ENCODE measurements at places on chromosomes 7 and 10.

DNA sequence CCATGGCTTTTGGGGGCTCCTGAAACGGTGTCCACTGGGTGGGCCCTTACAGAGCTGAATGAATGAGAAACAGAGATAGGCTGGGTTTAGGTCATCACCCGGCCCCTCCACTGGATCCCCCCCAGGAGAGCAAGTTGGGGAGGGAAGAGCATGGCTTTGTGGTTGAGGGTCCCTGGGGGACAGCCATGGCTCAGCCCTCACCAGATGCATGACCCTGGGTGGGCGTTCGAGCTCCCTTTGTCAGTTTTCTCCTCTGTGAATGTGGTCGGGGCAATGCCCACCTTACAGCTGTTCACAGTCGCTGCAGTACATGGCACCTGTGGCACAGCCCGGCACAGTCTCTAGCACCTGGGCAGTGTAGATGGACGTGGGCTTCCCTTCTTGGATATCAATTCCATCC is 40.6 kb upstream of the CXCL12 start:
- DNase-seq: no peak

- DNase-seq: no peak
Measured at GRCh38 chr7:101422356-101423195, 59.9 kb downstream of the COL26A1 start.

DNA sequence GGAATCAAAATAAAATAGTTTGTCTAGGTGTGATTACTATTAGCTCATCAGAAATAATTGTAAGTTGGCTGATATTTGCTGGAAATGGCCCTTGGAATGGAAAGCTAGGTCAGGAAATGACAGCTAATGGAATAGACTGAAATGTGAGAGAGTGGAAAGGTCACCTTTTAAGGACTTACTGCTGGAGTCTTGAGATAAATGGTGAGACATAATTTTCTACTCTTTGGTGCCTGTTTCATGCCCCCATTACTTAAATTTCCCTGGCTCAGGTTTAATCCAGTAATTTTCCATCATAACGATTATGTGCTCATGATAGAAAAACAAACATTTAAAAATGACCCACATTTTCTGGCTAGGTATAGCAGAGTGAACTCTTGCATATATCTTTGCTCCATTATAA is 123.6 kb downstream of the ADAM22 start:
- DNase-seq: no peak

DNA sequence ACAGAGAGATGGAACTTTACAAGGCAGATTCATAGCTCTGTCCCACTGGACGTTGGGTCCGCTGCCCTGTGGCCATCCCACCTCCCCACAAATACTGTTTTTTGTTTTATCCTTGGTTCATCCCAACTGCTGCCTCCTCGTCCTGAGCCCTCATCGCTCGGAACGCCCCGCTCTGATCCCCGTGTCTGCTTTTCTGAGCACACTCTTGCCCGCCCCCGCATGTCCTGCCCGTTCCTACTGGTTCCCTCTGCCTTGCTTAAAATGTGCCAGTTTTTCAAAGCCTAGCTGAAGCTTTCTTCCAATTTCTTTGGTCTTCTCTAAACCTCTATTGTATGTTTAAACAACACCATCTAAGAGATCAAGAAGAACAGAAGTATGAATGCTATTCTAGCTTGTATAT is 19.4 kb downstream of the RNF32 start:
- DNase-seq: no peak

GRCh38 chr10:24951201-24952142 is 934 bp downstream of the PRTFDC1 start:
- DNase-seq: no peak

DNA sequence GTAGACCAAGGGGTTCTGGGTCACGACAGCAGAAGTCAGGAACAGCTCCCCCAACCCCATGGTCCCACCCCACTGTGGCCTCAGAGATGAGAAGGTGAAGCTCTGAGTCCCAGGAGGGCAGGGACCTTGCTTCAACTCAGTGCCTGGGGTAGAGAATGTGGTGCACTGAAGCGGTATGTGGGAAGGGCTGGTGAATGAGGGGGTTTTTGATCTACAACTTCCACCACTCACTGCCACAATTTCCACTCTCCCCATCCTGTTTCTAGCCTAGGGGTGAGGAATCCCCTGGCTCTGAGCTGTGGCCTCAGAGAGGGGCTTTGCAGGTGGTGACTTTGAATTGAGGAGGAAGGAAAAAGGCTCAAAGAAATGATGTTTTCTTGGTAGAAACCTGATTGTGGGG is 44.9 kb upstream of the TOMM7 start:
- no peak for DNase-seq

DNA sequence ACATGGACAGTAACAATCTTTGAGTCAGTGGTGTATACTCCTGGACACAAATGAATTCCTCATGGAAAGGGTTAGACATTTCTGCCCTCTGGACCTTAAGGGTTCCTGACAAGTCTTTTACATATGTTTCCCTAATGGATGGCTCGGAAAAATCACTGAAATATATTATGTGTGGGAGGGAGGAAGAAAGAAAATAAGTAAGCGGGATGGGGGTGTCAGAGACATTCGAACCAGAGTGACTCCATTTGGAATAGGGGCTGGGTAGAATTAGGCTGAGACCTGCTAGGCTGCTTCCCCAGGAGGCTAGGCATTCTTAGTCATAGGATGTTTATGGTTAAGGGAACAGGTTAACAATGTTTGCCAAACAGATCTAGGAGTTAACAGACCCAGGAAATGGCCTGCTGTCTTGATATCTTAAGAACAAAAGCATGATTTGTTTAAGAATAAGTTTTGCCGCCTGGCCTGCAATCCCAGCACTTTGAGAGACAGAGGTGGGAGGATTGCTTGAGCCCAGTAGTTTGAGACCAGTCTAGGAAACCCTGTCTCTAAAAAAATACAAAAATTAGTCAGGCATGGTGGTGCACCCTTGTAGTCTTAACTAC is 1241.7 kb downstream of the TYW1 start:
- DNase-seq: no peak

DNA sequence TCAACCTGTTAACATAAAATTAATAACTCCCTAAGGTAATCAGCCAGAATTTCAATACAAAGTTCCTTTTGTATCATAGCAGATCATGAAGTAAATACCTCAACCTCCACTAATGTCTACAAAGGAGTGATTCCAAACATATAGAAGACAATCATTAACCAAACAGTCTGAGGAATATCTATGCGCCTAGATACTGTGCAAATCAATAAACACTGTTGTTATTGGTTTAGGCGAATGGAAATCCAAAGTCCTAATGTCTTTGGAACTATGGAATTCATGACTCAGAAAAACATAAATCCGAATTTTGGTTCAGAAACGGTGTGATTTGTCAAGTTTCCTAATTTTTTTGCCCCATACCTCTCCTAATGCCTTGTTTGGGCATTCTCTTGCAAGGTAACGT is 469.7 kb downstream of the PARD3 start:
- no peak for DNase-seq

- DNase-seq: no peak
Measured at GRCh38 chr10:35723059-35723458, 81.0 kb upstream of the FZD8 start.

DNA sequence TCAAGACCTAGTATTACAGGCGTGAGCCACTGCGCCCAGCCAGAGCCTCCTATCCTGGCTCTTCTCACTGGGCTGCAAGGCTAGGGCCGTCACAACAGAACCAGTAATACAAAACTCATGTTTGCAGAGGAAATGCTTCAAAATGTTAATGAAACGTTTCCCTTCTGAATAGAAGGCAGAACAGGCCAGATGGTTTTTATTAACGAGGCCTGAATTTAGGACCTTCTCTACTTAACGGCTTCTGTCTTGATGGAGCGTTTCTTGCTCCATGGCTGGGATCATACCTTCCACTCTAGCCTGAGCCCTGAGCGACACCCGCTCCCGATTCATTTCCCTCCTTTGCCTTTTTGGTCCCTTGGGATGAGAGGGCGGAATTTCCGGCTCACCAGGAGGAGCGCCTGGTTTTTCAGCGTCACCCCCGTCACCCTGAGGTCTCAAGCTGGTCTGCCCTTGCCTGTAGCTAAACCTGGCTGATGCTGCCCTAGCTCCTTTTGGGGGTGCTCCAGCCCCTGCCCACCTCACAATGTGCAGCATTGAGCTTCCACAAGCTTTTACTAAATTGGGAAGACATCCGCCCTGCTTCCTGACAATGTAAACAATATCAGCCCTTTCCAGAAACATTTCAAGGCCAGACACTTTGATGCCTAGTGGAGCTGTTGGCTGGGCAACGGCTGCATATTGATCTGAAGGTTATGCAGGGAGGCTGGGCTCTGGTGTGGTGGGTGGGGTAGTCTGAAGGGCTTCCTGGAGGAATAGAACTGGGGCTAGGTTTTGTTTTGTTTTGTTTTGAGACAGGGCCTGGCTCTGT is 5.2 kb downstream of the CLIP2 start:
- no peak for DNase-seq

- DNase-seq: no peak
Measured at GRCh38 chr7:127322832-127323493, 69.5 kb downstream of the ZNF800 start.

DNA sequence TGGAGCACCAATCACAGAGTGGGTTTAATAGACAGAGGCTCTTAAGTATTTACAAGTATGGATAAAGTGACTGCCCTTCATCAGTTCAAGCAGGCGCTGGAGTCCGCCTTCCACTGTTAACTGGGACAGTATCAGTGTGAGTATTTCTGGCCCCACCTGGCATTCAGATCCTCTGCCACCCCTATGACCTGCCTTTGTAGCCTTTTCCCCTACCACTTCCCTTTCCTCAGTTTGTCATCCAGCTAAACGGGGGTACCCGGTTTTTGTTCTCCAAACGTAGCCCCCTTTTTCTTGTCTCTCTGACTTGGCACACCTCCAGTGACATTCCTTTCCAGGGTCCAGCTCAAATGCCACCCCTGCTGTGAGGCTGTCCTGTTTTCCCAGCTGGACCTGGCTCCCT is 134.4 kb downstream of the SNX10 start:
- DNase-seq: no peak

DNA sequence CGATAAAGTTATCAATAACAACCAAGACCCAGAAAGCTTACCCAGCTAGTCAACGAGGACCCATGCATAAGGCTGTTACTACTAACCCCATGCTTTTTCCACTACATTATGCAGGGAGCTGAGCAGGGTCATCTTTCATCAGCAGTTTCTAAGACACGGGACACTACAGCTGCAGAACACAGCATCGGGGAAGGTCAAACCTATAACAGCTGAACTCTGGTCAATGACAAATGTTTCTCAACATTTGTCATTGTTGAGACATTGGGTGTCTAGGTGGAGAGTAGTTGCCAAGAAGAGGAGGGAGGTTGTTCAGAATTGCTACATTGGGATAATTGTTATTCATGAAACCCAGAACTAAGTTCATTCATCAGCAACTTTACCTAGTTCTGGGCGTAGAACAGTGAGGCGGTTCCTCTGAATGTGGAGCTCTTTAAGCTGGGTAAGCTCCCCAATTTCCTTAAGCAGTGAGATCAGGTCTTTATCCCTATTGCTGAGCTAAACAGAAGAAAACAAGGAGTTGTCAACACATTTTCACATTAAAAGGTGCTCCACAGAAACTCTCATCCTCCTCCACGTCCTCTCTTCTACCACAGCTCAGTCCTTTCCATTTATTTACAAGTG is 105.6 kb downstream of the ZNF22 start:
- no peak for DNase-seq

DNA sequence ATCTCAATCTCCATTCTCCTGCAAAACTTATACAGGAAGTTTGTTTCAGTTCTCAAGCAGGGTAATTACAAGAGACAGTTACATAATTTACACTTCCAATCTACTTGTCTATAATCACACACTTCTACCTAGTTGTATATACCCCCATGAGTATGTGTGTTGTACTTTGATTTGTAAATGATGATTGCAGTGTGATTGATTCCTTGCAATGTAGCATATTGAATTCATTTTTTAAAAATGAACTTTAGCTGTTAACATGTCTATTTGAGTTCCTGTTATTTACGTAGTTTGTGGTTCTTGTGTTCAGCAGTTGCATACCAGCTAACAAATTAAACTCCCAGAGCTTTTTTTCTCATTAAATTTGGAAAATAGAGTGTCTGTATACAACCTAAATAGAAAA is 102.5 kb upstream of the SAMD8 start:
- DNase-seq: no peak

- DNase-seq: no peak
Measured at GRCh38 chr10:130924138-130924819, 387.2 kb downstream of the TCERG1L start.

GRCh38 chr10:100009283-100009792 is 409 bp downstream of the DNMBP start:
- DNase-seq: no peak

DNA sequence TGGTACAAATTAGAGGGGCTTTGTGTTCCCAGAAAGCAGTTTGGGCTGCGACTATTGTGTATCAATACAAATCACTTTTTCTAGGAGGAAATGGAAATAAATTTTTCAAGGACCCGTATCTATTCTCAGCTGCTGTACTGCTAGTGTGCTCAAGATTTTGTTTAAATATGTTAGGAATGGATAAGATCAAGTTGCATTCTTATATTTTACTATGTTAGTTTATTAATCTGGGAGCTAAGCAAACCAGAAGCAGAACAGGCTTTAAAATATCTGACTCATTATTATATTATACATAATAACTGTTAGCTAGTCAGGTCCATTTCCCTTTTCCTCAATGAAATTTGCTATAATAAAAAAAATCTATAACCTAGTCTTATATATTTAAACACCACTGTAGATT is 11.1 kb upstream of the GLCCI1 start:
- DNase-seq: no peak

GRCh38 chr10:110680273-110681020 is 36.3 kb downstream of the RBM20 start:
- no peak for DNase-seq

GRCh38 chr10:99431190-99431760 is 851 bp upstream of the GOT1 start:
- no peak for DNase-seq

DNA sequence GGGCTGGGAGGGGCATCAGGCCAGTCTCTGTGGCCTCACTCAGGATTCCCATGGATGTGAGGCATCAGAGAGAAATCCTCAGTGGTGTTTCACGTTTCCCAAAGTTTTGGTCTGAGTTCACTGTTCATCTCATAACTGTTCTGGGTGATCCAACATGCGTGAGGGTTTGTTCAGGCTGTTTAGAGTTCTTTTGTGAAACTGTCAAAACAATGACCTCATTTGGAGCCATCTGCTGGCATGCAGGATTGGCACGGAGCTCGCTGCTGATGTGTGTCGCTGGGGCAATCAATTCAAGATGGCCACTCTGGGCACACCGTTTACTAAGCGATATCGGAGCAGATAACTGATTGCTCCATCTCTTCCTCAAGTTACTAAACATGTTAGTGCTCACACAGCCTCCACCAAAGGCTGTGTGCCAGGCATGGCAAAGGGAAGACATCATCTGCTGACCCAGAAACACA is 365.6 kb downstream of the WDR11 start:
- no peak for DNase-seq
